Tibial nerve (tissue), 4 donors: ENCODE measurements at places on chromosomes 12 and 14. TPM values are rescaled to one million over a fixed set of nuclear protein-coding genes. Genes with fewer than 3 reads are reported as not detected.

GRCh38 chr12:110453569-110454296 lies 3.6 kb upstream of the ARPC3 start:
- no peak for DNase-seq

GRCh38 chr12:6272300-6273204 lies 37.9 kb upstream of the PLEKHG6 start:
- no peak for DNase-seq

- no peak for DNase-seq
Measured at GRCh38 chr14:49294621-49295148, 291.5 kb downstream of the RPS29 start.

GRCh38 chr14:21749306-21749868 lies 75.8 kb upstream of the OR4E1 start:
- no peak for DNase-seq

- no peak for DNase-seq
Measured at GRCh38 chr12:25801734-25802133, 156.7 kb upstream of the RASSF8 start.

Gene GLS2
- total RNA-seq = 2.1 TPM
